Uterus (tissue), 4 donors: ENCODE measurements at places on chromosomes 1 and 21. TPM values are rescaled to one million over a fixed set of nuclear protein-coding genes. Genes with fewer than 3 reads are reported as not detected.
A peak's percentile ranks its signal among the peaks of the same experiment; 100 is the strongest.

GRCh38 chr1:41242342-41243078, 404 bp upstream of the SCMH1 start:
- no peaks in the 10 kb centered on the region for H3K27me3 ChIP-seq
- H3K4me1 ChIP-seq = no peaks in the 10 kb centered on the region
- no peaks in the 10 kb centered on the region for H3K36me3 ChIP-seq
- H3K27ac ChIP-seq = peak overlapping the region; percentile 96

DNA sequence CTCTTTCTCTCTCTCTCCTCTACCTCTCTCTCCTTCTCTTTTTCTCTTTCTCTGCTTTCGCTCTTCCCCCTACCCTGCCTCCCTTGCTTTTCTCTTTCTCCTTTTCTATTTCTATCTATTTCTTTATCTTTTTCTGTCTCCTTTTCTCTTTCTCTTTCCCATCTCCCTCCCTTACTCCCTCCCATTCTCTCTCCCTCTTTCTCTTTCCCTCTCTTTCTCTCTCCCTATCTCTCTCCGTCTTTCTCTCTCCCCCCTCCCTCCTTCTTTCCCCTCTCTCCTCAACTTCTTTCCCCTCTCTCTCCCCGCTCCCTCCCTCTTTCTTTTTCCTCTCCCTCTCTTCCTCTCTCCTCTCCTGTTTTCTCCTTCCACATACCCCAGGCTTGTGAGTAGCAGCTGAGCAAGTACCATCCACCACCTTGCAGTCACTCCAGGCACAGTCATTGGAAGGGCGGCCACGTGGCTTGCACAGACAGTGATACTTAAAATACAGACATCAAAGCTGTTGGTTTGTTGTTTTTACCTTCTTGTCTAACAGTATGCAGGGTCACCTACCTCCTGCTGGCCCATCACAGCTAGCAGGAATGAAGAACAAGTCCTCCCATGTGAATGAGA, 209.1 kb upstream of the COA6 start:
- no peaks in the 10 kb centered on the region for H3K4me1 ChIP-seq
- no peak overlapping the region for H3K27ac ChIP-seq
- no peaks in the 10 kb centered on the region for H3K27me3 ChIP-seq
- no peak overlapping the region for H3K4me3 ChIP-seq
- DNase-seq = no peak
- H3K36me3 ChIP-seq = no peaks in the 10 kb centered on the region

DNA sequence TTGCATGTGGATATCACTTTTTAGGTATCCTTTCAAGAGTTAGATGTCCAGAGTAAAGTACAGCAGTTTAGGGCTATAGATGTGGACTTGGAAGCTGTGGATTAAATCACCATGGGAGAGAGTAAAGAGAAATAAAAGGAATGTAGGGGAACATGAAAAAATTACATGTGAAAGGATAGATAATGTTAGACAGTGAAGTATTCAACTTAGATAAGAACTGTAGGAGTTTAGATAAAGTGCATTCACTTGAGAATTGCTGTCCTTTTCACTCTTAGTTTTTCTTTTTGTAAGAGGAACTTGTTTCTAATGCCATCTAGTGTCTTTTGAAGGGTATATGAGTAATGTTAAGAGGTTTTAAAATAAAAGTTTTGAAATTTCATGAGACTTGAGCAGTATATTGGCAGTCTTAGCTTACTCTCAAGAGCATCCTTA, 40.1 kb downstream of the MAST2 start:
- H3K4me3 ChIP-seq = no peak overlapping the region
- no peaks in the 10 kb centered on the region for H3K36me3 ChIP-seq
- DNase-seq = no peak
- no peaks in the 10 kb centered on the region for H3K27me3 ChIP-seq
- H3K4me1 ChIP-seq = no peaks in the 10 kb centered on the region

- H3K4me1 ChIP-seq = no peaks in the 10 kb centered on the region
- no peak overlapping the region for H3K4me3 ChIP-seq
- no peak overlapping the region for H3K27ac ChIP-seq
- no peak for DNase-seq
- H3K27me3 ChIP-seq = no peaks in the 10 kb centered on the region
Measured at GRCh38 chr1:178796013-178796412, 71.0 kb downstream of the RALGPS2 start.

DNA sequence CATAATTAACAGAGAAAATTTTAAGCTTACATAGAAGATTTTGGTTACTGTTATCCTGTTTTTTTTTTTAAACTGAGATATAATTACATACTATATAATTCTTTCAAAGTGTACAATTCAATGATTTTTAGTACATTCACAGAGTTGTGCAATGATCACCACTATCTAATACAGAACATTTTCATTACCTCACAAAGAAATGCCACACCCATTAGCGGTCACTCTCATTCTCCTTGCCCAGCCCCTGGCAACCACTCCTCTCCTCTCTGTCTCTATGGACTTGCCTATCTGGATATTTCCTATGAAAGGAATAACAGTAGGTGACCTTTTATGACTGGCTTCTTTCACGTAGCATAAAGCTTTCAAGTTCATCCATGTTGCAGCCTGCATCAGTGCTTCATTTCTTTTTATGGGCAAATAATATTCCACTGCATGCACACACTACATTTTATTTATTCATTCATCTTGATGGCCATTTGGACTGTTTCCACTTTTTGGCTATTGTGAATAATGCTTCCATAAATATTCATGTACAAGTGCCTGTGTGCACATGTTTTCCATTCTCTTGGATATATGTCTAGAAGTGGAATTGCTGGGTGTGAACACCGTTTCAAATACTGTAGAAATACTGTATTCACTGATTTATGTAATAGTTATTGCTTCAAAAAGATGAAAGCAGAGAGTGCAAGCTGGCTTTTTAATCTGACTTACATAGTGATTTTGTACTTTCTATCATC, 26.5 kb downstream of the TAF5L start:
- no peaks in the 10 kb centered on the region for H3K36me3 ChIP-seq
- H3K27ac ChIP-seq = no peak overlapping the region
- peaks cover 5% of the 10 kb centered on the region for H3K4me1 ChIP-seq
- no peak for DNase-seq
- no peak overlapping the region for H3K4me3 ChIP-seq

- no peaks in the 10 kb centered on the region for H3K4me1 ChIP-seq
- H3K27ac ChIP-seq = no peak overlapping the region
- no peak for DNase-seq
- H3K4me3 ChIP-seq = no peak overlapping the region
Measured at GRCh38 chr21:40356644-40357043, 489.4 kb downstream of the PCP4 start.

GRCh38 chr1:165114022-165114888, 242.3 kb downstream of the LMX1A start:
- DNase-seq = peak; percentile 29
- H3K27ac ChIP-seq = no peak overlapping the region
- no peak overlapping the region for H3K4me3 ChIP-seq
- no peaks in the 10 kb centered on the region for H3K4me1 ChIP-seq
- H3K36me3 ChIP-seq = no peaks in the 10 kb centered on the region
- H3K27me3 ChIP-seq = no peaks in the 10 kb centered on the region

GRCh38 chr21:39221997-39222486, 38.8 kb upstream of the PSMG1 start:
- no peak for DNase-seq
- H3K27me3 ChIP-seq = no peaks in the 10 kb centered on the region
- no peak overlapping the region for H3K27ac ChIP-seq
- no peaks in the 10 kb centered on the region for H3K4me1 ChIP-seq
- no peak overlapping the region for H3K4me3 ChIP-seq

DNA sequence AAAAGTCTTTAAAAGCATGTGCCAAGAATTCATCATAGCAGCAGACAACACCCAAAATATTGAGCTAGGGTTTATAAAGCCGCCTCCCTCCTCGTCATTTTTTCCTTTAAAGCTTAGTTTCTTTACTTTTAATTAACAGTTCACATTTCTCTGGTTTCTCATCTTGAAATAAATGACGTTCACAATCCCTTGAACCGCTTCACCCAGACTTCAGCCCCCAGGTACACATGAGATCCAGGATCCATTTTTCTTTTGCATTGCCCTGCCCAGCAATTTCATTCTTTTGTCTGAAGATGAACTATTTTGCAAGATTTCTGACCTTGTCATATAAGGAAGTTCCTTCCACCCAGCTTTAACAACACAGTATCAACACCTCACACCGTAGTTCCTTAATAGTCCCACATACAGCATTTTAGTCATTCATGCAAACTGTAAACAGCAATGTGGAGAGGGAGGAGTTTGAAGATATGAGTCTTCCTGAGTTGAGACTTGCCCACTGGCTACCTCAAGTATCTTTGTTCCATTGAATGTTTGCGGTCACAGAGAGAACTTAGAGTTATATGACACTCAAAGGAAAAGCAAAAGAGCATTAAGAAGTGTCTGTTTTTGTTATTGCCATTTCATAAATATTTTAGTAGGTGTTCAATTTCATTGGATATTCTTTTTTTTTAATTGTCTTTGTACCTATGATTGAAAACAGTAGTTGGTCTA, 35.3 kb upstream of the CACYBP start:
- H3K4me3 ChIP-seq = peak overlapping the region; percentile 14
- peaks cover 15% of the 10 kb centered on the region for H3K4me1 ChIP-seq

DNA sequence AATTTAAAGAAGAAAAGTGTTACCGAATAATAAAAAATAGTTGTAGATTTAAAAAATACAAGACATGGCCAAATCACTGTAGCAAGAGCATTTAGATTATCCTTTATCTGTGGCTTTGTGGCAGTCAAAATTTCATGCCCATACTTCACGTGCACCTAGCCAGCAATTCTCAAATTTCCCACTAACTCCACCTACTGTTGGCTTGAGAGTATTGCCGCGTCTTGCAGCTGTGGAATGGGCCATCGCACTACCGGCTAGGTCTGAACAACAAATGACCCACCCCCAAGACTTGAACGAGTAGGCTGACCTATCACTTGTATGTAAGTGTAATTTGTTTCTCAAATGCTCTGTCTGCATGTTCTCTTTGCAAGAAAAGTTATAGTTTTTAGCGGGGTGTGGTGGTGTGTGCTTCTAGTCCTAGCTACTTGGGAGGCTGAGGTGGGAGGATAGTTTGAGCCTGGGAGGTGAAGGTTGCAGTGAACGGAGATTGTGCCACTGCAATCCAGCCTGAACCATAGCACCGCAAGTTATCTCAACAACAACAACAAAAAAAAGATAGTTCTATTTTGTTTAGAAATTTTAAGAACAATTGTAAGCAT, 4.1 kb downstream of the KRTAP13-4 start:
- H3K36me3 ChIP-seq = no peaks in the 10 kb centered on the region
- H3K27me3 ChIP-seq = no peaks in the 10 kb centered on the region
- H3K4me3 ChIP-seq = no peak overlapping the region
- H3K4me1 ChIP-seq = no peaks in the 10 kb centered on the region
- no peak overlapping the region for H3K27ac ChIP-seq

GRCh38 chr1:97875996-97876395, 44.8 kb downstream of the DPYD start:
- no peak for DNase-seq
- H3K4me3 ChIP-seq = no peak overlapping the region
- H3K36me3 ChIP-seq = no peaks in the 10 kb centered on the region
- no peaks in the 10 kb centered on the region for H3K27me3 ChIP-seq

DNA sequence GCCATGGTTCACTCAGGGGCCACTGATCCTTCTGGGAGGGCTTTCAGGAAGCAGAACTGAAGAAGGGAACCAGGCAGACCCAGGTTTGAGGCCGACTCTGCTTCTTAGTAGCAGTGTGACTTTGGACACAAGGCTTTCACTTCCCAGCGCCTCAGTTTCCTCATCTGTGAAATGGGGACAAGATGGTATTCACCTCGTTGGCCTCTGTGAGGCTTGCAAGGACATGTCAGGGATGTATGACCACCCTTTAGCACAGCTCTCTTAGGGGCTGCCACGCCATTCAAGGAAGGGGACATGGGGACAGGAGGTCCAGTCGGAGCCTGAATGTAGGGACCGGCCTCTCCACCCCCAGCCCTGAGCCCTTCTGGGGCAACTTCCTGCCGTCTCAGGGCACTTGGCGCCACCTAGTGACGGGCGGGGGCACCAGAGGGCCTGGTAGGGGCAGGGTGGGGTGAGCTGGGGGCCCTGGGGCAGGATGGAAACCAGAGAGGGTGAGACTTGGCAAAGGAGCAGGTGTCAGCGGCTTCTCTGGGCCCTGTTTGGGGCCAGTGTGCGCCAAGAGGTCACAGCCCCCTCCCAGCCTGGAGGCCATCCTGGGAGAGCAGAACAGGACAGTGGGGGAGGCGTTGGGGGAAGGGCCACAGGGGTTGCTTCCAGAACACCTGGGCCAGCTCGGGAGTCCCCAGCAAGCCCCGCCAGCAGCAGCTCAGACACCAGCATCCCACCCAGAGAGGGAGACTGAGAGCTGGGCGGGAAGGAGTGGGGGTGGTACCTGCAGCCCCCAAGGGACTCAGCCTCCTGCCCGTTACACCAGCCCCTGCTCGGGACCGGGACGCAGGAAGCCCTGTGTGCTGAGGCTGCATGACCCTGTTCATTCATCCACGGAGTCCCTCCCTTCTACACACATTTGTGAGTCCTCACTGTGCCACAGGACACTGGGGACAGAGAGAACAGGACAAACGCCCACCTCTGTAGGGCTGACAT, 102.5 kb upstream of the TARDBP start:
- H3K36me3 ChIP-seq = no peaks in the 10 kb centered on the region
- H3K27me3 ChIP-seq = no peaks in the 10 kb centered on the region
- DNase-seq = no peak
- H3K4me3 ChIP-seq = no peak overlapping the region
- H3K27ac ChIP-seq = no peak overlapping the region

DNA sequence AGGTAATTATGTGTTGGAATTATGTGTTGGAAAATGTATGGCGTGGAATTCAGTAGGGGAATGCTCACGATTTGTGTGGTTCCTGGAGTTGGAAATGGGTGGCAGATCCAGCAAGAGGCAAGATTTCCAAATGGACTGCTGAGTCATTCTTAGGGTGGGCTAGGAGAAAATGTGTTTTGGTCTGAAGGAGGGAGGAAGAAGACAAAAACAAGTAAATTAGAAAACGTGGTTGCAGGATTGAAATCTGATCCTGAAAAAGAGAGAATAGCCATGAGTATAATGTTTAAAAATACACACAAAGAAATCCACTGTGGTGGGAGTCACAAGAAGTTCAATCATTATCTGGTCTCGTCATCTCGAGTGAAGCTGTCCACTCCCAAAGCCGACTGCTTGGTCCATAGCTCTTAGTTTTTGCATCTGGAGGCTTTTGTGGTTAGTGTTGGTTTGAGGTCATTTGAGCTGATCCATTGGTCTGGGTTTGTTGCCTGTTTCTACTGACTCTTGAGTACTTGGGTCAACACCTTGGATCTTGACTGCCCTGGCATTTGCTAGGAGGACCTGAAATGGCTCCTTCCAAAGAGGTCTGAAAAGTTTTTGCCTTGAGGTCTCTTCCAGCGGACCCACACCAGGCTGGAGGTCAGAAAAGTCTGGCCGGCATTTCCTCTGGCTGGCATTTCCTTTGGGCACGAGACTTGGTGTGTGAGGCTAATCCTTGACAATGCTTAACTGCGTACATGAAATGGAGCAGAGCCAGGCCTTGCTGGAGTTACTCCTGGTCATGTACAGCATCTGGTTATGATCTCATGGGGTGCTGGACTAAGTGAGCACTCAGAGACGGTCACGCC, 9.2 kb downstream of the MX2 start:
- no peak overlapping the region for H3K4me3 ChIP-seq
- H3K27me3 ChIP-seq = no peaks in the 10 kb centered on the region
- H3K36me3 ChIP-seq = no peaks in the 10 kb centered on the region

- H3K4me1 ChIP-seq = peaks cover 6% of the 10 kb centered on the region
- H3K27me3 ChIP-seq = no peaks in the 10 kb centered on the region
- no peak overlapping the region for H3K4me3 ChIP-seq
- no peaks in the 10 kb centered on the region for H3K36me3 ChIP-seq
Measured at GRCh38 chr1:36383240-36383639, 2.5 kb downstream of the STK40 start.

VCAM1 gene
- 11.3 TPM for total RNA-seq

RNASEL gene
- 4.1 TPM for total RNA-seq

DAB1 gene
- total RNA-seq = 5.9 TPM

SH3BGR gene
- 27.9 TPM for total RNA-seq

C4BPA gene
- total RNA-seq = not detected

CSF3R gene
- 7.7 TPM for total RNA-seq

RPE65 gene
- not detected for total RNA-seq

SERTAD4 gene
- 6.4 TPM for total RNA-seq
